ENCODE measurements at places on chromosomes 11 and 22. TPM values are rescaled to one million over a fixed set of nuclear protein-coding genes. Genes with fewer than 3 reads are reported as not detected.

Gene OSBPL5
- total RNA-seq: 5.8 TPM

Gene SLC37A2
- 0.76 TPM for total RNA-seq

Gene OR51B5
- not detected for total RNA-seq

Gene B3GAT1
- 0.11 TPM for total RNA-seq

Gene DDX17
- 259 TPM for total RNA-seq

Gene SCARF2
- total RNA-seq: 0.39 TPM

Gene PKP3
- total RNA-seq: 0.07 TPM

Gene FIBIN
- total RNA-seq: not detected

Gene MRPL23
- total RNA-seq: 106 TPM

Gene NCAM1
- 0.09 TPM for total RNA-seq

Gene PGA4
- not detected for total RNA-seq

DNA sequence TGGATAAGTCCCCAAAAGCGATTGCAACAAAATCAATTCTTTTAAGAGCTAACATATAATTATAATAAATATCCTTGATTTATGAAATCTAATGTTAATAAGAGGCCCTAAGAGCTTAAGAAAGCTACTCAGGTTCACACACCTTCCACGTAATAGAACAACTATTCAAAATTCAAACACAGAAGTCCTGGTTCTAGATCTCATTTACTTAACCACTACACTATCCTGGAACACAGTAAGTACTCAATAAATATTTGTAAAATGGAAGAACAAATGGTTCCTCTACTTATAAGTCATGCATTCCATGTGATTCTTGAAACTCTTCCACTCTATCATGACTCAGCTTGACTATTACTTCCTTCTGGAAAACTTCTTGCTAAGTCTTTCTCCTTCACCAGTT lies 268.2 kb downstream of the FAM181B start:
- no peak for DNase-seq

- no peak for DNase-seq
These were observed 137.4 kb downstream of the NAV2 start for GRCh38 chr11:19849947-19850593.

- DNase-seq: no peak
These were observed 24.9 kb upstream of the OSBPL5 start for GRCh38 chr11:3189886-3190583.

GRCh38 chr22:29443861-29444792 lies 5.7 kb downstream of the RFPL1 start:
- DNase-seq: no peak

GRCh38 chr11:61751384-61751783 lies 1.1 kb upstream of the MYRF start:
- no peak for DNase-seq

GRCh38 chr11:66454247-66454646 lies 12.5 kb upstream of the PELI3 start:
- no peak for DNase-seq

DNA sequence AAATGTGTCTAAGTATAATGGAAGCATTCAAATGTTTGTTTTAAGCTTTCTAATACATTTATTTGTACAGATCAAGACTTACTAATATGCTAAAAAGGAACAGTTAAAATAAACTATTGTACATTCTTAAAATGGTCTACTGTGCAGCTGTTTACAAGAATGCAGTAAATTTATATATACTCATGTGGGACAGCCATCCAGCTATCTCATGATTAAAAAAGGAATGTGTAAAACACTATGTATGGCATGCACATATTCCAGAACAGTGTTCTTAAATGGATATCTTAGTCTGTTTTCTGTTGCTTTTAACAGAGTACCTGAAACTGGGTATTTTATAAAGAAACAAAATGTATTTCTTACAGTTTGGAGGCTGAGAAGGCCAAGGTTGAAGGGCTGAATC lies 30.2 kb upstream of the CSTF3 start:
- DNase-seq: no peak

DNA sequence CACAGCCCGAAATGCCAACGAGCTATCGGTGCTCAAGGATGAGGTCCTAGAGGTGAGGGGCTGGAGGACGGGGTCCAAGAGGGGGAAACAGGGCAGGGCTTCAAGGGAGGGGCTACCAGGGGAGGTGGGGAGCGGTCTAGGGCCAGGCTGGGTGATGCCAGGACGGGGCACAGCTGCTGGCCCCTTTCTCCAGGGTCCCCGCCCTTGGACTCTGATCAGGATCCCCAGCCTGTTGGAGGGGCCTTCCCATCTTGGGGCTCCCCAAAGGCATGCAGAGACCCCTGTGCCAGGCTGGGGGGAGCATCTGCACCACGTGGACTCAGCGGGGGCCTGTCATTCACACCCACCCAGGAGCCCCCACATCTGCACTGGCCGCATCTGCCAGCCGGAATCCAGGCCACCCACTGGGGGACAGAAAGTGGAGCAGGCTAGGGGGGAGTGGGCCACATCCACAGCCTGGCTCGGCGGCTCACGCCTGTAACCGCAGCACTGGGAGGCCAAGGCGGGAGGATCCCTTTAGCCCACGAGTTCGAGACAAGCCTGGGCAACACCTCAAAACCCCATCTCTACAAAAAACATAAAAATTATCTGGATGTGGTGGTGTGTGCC lies 18.9 kb downstream of the EPS8L2 start:
- no peak for DNase-seq

DNA sequence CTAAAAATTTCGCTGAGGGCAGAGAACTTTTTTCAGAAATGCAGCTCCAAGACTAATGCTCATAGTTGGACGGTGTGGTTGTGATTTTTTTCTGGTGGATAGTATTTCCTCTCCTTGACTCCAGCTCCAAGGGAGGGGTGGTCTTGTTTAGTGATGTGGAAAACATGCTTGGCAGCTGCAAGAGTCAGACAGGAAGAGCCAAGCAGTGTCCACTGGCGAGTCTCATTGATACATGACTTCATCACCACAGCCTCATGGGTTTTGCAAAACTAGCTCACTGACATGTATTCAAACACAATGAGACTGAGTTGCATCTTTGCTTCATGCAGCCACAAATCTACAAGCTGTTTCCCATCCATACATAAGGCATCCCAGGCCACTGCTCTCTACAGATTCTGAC lies 7.3 kb upstream of the KCNJ1 start:
- no peak for DNase-seq

- no peak for DNase-seq
These were observed 22.1 kb upstream of the NNMT start for GRCh38 chr11:114273890-114274635.

- no peak for DNase-seq
These were observed 69.2 kb downstream of the PACSIN2 start for GRCh38 chr22:42945736-42946135.

DNA sequence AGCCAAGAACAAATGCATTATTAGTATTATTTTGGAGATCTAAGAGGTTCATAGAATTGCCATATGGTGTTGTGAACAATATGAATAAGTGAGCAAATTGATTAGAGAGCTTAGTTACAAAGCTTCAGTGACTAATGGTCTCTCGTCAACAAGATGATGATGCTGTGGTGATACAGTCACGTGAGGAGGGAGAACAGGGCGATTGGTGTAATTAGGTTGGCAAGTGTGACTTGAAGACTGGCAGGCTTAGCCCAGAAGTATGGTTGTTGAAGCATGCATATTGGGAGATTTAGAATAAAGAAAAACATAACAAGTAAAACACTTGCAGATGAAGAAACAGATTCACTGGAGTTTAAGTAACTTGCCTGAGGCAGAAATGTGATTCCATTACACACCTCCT lies 100.6 kb upstream of the SORL1-AS1 start:
- no peak for DNase-seq

- no peak for DNase-seq
These were observed 71.0 kb downstream of the PARVA start for GRCh38 chr11:12448131-12448939.

DNA sequence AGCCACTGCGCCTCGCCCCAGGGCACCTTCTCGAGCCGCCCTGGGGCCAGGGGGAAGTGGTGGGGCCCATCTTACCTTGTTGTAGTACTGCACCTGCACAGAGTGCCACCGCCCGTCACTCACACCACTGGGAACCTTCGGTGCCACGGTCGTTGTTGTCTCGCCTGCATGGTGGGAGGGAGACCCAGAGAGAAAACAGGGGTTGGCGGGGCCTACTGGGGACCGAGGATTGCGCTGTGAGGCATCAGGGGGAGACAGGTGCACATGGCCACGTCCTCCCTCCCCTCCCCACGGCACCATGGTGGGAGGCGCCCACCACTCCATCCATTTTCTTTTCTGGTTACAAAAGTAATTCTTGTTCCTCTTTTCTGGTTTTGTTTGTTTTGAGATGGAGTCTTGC lies 97.8 kb downstream of the TRMU start:
- DNase-seq: no peak

GRCh38 chr11:67588136-67588503 lies 4.5 kb downstream of the GSTP1 start:
- DNase-seq: no peak

DNA sequence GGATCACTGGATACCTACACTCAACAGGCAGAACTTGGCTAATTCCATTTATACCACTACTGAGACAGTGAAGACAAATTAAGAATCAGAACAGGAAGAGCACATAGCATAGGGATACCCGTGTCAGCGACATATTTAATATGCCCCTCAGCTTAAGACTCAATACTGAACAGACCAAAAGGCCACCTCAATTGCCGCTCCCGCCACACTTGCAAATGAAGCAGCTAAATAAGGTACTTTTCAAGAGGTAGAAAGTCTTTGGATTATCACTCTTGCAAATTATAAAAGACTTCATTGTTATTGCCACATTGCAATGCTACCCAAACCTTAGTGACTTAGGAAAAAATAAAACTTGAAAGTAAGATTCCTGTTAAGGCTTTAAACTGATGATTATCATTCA lies 3.1 kb downstream of the DDX17 start:
- DNase-seq: no peak

GRCh38 chr22:30891781-30892180 lies 76.8 kb downstream of the MORC2 start:
- no peak for DNase-seq

- no peak for DNase-seq
These were observed 10.5 kb downstream of the COMMD9 start for GRCh38 chr11:36278531-36279282.

DNA sequence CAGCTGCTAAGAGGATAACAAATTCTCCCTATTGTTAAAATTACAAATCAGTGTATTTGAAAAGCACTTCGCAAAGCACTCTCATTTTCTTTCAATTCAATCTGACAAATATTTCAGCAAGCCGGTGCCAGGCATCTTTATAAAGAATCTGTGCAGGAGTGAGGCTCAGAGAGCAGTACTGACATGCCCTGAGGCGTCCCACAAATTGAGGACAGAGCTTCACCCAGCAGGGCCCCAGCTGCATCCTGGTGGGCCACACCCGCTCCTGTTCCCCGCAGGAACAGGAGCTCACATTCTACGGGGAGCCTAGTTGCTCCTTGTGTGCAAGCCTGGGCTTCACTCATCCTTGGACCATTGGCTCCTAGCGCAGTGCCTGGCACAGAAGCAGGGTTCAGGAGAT lies 60.9 kb upstream of the EIF3D start:
- DNase-seq: no peak

DNA sequence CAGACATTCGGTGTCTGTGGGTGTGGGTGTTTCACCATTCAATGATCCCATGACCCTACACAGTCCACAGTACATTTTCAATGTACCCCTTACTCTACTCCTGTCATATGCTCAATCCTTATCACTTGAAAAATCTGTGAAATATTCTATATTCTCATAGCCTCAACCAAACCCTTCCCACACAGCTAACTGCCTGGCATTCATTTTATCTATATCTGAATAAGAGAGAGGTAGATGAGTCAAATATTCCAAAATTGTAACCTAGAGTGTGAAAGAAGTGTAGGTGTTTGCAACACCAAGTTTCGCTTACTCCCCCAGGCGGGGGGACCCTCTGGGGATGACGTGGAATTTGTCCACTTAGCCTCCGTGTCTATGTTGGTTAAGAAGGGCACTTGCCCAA lies 354.8 kb downstream of the ETS1 start:
- peak; percentile 81 for DNase-seq
